ENCODE measurements at places on chromosomes 2 and 18.

- DNase-seq: no peak
Measured at GRCh38 chr2:223196331-223196730, 144.3 kb downstream of the KCNE4 start.

DNA sequence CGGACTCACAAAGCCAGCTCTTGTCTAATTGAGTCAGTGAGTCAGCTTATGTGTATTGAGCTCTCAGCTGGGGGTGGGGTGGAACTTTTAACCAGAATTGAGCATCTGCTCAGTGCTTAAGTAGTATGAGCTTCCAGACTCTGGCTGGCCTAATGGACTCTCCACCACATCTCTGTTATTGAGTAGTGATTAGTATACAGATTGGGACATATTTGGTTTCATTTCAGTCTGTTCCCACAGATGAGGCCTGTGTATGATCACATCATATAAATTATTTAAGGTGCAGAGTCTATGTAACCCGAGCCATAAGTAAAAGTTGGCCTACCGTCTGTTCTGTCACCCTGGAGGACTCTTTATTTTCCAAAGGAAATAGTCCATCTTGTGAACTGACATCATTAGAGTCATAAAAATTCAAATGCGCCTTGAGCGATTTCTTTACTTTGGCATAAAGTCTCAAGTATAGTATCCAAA is 152.1 kb downstream of the THSD7B start:
- no peak for DNase-seq

DNA sequence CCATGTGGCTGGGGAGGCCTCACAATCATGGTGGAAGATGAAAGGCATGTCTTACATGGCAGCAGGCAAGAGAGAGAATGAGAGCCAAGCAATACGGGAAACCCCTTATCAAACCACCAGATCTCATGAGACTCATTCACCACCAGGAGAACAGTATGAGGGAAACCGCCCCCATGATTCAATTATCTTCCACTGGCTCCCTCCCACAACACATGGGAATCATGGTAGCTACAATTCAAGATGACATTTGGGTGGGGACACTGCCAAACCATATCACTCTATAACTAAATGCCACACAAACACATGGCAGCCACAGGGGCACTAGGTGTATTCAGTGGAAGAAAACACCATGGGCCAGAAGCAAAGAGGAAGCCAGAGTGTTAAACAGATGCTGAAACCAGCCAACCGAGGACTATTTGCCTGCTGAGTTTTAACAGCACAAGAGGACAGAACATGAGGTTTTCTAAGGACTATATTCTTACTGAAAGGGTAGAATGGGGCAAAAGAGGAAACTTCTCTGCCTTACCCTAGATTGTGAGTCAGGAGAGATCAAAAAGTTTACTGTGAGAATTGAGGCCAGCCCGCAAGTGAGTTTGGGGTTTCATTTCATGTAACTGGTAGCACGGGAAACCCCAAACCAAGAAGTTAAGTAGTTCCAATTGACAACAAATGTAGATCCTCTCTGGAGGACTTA is 49.2 kb downstream of the SIGLEC15 start:
- no peak for DNase-seq

- DNase-seq: no peak
Measured at GRCh38 chr2:108633409-108633808, 85.9 kb upstream of the RANBP2 start.

DNA sequence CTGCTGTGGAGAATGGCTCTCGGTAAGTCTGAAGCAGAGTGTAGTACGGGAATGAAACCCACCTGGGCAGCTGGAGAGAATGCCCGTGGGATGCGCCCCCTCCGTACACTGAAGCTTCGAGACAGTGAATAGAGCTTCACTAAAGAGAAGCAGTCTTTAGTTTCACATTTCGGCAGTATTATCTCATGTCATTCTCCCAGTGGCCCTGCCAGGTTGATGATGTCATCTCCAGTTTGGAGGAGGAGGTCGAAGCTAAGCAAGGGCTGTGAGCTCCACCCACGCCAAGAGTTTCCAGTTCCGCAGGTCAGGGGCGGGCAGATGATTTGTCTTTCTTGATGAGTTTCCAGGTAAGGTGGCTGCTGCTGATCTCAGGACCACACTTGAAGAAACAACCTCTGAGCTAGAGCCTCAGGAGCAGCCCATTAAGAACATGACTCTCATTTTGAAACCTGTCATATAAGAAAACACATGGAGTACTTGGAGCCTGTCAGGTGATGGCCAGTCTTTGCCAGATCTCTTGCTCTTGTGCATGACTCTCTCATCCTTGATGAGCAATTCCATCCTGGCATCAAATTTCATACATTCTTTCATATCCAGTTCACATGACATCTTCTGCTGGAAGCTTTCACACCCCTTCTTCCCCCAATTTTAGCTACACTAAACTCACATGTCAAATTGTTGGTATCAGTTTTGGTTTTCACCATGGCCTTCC is 475.0 kb downstream of the RNF144A start:
- no peak for DNase-seq

- DNase-seq: no peak
Measured at GRCh38 chr2:39933196-39933595, 154.1 kb upstream of the THUMPD2 start.

DNA sequence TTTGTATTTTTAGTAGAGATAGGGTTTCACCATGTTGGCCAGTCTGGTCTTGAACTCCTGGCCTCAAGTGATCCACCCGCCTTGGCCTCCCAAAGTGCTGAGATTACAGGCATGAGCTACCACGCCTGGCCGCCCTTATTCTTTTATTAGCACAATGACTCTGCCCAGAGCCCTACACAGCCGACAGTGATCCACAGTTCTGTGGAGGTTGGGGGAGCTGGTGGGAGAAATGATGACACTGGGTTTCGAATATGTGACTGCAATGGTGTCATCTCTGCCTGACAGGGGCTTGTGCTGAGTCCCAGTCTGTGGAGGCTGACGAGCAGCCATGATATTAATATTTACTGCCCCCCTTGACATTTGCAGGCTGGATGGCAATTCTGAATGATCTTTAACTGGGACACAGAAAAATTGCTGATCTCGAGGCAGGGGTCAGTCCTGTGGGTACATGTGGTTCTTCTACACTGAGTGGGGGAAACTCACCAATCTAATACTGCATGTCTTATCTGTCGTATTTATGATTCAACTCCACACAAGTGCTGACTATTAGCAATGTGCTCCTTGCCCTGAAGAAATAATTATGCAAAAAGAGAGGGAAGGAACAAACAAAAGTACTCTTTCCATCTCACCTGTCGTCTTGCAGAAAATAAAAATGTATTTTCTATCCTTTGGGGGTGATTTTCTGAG is 6.3 kb upstream of the CTAGE1 start:
- no peak for DNase-seq

DNA sequence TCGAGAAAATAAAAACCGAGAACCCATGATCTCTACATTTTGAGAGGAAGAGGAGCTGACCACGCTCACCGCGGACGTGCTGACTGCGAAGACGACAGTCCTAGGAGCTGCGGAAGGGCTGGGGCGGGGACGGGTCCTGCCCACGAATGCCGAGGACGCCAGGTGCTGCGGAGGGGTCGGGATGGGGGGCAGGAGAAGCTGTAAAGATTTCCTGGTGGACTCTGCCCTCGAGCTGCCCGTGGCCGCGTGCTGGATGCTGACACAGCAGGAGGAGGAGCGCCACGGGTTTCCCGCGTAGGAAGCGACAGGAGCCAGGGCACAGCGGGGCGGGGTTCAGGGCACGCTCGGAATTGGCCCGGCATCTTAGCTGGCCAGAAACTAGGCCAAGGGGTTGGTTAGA is 22.2 kb downstream of the ZSCAN30 start:
- no peak for DNase-seq

GRCh38 chr2:241279413-241279812 is 36.1 kb downstream of the HDLBP start:
- no peak for DNase-seq
